ENCODE measurements at places on chromosomes 7 and 10.
A peak's percentile ranks its signal among the peaks of the same experiment; 100 is the strongest.

GRCh38 chr7:14836571-14837189 is 65.9 kb downstream of the DGKB start:
- DNase-seq, result no peak

DNA sequence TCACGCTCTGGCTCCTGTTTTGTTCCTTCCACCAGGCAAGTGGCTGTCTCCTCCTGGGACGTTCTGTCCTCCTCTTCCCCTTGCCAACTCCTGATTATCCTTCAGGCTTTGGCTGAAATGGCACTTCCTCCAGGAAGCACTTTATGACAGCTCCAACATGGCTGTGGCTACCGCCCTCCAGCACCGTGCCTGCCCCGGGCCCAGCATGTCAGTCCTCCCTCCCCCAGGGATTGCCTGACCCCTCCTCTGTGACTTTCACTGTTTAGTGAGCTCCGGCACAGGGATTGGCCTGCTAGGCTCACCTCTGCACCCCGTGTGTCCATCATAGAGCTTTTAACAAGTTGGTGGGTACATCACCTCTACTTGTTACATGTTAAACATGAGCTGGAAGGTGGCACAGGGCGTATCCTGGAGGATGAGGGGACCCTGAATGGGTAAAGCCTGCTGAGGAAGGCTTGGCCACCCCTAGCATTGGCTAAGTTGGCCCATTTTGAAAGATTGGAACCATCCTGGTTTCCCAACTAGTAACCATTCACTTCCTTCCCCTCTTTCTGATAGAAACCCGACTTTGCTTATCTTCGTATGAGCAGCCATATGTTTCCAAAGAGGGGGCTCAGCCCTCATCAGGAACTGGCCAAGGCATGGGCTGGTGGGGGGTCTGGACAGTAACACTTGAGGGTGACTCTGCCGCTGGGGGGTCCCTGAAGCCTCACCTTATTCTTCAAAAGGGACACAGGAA is 10.5 kb upstream of the ADAMTS14 start:
- DNase-seq, result no peak

- no peak for DNase-seq
Measured at GRCh38 chr7:38367301-38367890, 94.0 kb upstream of the TARP start.

DNA sequence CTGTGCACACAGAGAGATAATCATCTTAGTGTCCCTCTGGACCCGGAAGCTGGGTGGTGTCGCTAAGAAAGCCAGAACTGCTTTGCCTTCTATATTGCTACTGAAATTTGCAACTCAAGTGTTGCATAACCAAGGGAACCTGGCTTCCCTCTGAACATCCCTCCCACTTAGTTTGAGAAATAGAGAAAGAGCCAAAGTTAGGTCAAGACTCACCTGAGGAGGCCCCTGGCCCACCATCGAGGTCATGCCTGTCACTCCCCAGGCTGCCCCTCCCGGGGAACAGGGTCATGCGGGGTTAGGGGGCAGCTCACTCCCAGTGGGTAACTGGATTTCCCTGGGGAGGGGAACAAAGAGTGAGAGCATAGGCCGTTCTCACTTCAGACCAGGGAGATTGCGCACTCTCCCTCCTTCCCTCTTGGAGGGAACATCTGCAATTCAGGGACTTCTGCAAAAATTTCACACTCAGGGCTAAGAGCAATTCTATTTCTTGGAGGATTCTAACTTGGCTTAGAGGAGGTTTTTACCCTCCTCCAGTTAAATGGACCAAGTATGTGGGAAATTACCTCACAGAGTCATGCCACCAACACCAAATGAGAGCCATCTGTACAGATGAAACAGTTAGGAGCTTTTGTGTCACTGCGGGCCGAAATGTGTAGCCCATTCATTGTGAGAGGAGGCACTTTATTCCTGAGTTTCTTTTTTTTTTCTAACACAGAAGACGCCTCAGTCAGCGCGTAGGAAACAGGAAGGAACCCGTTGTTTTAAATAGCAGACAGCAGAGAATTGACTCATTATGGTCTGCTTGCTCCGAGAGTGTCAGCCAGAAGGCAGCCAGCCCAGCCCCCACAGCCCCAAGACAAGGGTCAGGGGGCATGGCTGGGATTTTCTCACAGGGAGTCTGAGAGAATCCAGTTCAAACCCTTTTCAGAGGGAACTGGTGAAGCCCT is 221.3 kb downstream of the ARHGAP12 start:
- DNase-seq, result peak; percentile 45

DNA sequence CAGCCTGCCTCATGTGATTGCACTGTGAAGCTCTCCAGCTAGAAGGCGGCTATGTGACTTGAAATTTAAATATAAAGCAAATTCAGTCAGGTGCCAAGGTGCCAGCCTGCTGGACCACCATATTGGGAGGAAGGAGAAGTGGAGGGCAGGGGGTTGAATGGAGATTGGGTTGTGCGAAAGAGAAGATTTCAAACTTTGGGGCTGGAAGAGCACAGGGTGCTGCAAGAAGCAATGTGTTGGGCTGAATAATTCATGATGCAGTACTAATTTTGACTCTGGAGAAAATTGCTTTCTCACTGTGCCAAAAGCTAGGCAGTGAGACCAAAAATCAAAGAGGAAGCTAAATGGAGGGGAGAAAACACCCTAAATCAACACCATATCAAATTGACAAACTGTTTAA is 335.3 kb downstream of the NRG3 start:
- no peak for DNase-seq

- DNase-seq, result no peak
Measured at GRCh38 chr7:93926800-93927199, 5.3 kb downstream of the GNG11 start.
